ENCODE measurements at places on chromosomes 11 and 22.

GRCh38 chr11:100780470-100780869 lies 93.4 kb downstream of the ARHGAP42 start:
- DNase-seq: no peak

GRCh38 chr22:37559901-37560607 lies at the start of gene CDC42EP1:
Gene CDC42EP1, plus strand, starts transcription at chr22:37560480. Its CDS starts 5,870 bp downstream, at chr22:37566350.
- no peak for DNase-seq

GRCh38 chr11:15594607-15595006 lies 479.9 kb downstream of the INSC start:
- no peak for DNase-seq

DNA sequence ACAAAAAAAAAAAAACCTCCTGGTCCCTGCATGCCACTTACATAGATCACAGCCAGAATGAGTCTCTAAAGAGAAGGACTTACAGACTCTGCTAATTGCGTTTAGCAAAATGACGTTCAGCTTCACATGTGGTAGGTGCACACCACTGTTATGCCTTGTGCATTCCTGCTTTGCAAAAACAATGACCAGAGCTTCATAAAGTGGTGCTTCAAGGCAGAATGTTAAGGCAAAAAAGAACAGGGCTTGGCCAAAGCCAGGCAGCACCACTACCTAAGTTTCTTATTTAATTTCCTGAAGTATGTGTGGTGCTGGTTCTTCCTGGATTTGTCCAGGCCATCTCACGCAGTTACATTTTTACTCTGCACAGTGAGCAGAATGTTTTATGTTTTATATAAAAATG lies 85.2 kb downstream of the GALNT18 start:
- no peak for DNase-seq

GRCh38 chr11:85699957-85700741 lies 14.2 kb upstream of the CCDC89 start:
- DNase-seq: no peak

- DNase-seq: no peak
Measured at GRCh38 chr22:18091916-18092526, 14.2 kb downstream of the PEX26 start.

DNA sequence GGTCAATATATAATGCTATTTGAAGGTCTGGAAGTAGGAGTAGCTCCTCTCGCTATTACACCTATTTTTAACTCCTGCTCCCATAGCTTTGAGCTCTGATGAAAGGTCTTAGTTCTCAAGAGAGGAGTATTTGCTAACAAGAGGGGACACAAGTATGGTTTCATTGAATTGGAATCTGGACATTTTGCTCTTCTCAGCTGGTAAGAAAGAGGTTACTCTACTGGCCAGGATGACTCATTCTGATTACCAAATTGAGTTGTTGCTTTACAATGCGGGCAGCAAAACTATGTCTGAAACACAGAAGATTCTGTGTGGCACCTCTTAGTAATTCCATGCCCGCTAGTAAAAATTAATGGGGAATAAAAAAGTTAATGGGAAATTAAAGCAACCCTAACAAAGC lies 63.6 kb upstream of the EP300 start:
- DNase-seq: no peak

DNA sequence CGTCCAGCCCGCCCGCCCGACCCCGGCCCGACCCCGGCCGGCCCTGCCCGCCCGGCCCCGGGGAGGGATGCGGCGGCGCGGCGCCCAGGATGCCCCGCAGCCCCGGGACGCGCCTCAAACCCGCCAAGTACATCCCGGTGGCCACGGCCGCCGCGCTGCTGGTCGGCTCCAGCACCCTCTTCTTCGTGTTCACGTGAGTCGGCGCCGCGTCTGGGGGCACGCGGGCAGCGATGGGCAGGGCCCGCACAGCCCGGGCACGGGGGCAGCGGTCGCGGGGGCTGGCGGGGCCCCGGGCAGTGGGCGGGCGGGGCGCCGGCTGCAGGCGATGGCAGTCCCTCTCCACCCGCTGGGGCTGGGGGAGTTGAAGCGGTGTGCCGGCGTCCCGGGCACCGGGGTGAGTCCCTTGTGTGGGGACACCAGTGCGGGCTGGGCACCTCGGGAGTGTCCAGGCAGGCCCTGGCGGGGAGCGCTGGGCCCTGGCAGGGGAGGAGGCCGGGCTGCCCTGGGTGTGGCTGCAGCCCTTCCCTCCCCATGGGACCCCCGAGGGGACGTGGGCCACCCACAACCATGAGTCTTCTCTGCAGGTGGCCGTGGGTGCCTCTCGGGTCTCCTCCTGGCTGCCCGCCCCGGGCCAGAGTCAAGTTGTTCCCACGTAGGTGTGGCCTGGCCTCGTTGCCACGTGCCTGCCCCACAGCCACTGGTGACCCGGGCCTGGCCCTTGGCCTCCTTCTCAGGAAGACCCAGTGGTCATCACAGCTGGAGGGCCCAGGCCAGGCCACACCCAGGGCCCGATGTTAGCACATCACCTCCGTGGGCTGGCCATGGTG lies 468 bp downstream of the ZDHHC8 start:
- DNase-seq: no peak

DNA sequence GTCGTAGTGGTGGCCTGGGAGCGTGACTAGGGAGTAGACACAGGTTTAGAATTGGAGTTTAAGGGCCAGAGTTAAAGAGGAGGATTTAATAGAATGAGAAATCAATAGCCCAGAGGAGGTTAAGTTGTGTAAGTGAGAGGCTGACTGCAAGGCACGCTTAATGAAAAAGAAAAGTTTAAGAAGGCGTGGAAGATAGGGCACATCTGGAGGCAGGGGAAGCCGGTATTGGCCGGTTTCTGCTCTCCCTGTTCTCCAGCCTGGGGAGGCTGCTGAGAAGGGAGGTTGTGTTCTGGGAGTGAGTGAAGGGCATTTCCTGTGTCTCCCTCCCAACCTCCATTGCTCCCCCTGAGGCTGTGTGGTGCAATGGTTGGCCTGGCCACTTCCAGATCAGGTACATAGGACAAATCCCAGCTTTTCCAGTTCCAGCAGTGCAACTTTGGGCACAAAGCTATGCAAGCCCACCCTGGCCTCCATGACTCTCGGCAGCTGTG lies 6.3 kb downstream of the GRIK4 start:
- no peak for DNase-seq

GRCh38 chr11:123469089-123469488 lies 39.0 kb downstream of the GRAMD1B start:
- no peak for DNase-seq

DNA sequence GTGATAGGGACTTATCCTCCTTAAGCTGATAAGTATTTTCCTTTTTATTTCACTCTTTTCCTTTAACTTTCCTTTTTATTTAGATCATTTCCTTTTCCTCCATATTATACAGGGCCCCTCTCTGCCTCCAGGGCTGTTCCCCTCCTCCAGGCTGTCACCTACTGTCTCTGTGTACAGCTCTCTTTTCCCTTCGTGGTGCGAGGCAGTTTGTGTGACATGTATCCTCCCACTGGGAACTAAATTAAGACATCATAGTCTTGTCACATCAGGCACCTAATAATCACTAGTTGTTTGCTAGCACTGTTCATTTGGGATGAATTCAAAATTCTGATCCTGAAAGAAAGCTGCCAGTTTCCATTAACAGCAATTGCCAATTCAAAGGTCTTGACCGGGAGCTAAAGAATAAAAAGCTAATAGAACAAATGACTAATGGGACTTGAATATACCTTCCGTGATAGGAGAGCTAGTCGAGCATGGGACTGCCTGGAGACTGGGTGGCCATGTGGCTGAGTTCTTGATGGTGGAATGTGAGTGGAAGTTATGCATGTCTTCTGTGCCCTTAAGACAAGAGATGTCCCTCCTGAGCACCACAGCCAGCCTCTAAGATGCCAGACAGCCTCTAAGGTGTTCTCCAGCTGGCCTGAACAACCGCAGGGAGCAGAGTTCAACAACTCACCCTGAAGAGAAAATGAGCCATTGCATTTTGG lies 77.7 kb upstream of the LRRC55 start:
- no peak for DNase-seq

DNA sequence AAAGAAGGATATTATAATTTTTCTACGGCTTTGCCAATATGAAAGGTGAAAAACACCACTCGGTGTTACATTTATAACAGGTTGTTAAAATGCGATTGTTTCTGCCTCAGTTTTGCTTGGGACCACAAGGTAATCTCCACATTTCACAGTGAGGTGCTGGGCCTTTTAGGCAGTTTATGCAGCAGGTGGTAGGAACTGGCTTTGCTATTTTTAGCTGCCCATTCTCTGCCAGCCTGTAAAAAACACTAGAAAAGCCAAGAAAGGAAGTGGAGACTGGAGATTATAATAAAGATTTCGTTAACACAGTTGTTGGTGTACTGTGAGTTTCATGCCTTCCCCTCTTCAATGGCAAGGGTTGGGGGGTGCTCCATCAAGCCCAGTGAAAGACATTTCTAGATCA lies 8.0 kb upstream of the MRPL16 start:
- DNase-seq: no peak

DNA sequence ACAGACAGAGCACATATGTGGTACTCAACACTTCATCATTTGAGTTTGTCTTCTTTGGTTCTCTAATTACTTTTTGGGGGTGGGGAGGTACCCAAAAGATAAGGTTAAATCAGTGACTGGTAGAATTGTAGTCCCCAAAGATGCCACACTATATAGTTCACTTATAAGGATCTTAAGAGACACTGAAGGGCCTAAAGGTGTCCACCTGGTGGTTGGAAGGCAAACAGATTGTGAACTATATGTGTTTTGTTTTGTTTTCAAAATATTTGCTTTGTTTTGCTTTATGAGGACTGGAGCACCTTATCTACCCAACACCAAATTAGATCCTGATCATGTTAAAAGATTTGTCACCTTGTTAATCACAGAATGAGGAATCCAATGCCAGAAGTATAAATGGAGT lies 136.1 kb downstream of the DCDC1 start:
- no peak for DNase-seq

GRCh38 chr11:18723991-18724390 lies 2.0 kb downstream of the IGSF22 start:
- DNase-seq: no peak

- no peak for DNase-seq
Measured at GRCh38 chr22:28873183-28873963, 10.0 kb upstream of the ZNRF3 start.

DNA sequence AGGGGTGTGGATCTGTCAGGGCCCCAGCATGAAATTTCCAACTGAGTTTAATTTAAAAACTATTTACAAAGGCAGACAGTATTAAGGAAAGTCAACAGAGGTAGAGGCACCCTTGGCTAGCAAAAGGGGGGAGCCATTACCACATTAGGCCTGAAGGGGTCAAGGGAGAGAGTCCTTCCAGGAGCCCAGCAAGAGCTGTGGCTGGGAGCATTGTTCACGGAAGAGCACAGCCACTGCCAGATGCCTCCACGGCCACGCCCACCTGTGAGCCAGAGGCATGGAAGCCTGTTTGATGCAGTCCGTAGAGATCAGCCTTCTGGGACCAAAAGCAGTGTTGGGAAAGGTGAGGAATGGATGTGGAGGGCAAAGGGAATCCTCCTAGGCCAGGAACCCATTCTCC lies 102.6 kb downstream of the GALNT18 start:
- DNase-seq: no peak

- DNase-seq: no peak
Measured at GRCh38 chr11:100011697-100012096, 675.4 kb upstream of the ARHGAP42 start.

- DNase-seq: no peak
Measured at GRCh38 chr11:113193946-113194345, 120.4 kb upstream of the TTC12 start.

GRCh38 chr11:99795999-99796398 lies 775.2 kb downstream of the CNTN5 start:
- DNase-seq: no peak

GRCh38 chr22:31346255-31346732 lies at the start of gene PATZ1:
Gene PATZ1, minus strand, starts transcription at chr22:31346346. Its CDS starts 744 bp downstream, at chr22:31345602.
- DNase-seq: no peak

DNA sequence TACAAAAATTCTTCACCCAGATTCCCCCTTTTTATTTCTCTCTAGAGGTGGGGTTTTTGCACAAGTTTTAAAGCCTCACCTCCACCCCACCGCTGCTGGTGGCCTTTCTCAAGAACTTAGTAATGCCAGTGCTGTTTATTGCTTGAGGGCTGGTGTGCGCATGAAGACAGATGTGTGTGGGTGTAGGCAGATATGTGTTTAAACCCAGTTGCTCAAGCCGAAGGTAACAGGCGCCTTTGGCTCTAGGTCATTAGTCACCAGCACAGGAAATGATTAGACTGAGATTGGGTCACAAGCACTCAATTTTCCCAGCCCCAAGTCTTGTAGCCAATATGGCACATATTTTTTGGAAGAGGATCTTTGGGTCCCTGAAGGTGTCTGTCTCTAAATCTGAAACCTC lies 2.7 kb upstream of the CLMP start:
- DNase-seq: no peak

DNA sequence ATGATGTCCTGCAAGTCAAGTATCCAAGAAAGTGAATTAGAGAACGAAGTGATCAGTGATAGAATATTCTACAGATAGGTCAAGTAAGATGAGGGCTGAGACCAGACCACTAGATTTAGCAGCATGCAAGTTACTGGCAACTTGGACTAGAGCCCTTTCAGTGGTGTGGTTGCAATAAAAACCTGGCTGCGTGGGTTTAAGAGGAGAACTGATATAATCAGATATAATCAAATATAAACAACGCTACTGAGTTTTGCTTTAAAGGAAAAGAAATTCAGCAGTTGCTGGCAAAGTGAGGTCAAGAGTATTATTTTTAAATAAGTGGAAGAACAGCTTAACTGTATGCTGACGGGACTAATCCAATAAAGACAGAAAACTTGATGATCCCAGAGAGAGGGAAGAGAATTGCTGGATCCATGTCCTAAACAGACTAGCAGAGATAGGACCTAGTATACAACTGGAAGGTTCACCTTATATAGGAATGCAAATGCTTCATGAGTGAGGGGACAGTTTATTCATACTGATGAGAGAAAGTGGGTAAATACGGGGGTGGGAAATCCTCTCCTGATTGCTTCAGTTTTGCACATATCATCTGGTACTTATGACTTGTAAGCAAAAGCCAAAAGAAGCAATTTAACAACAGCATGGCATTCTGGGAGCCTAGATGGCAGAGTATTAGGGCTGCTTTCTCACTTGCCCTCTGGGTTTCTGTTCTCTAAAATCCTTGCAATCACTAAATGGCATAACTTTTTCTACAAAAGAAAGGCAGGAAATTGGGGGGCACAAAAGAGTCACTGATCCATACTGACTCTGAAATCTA lies 146.2 kb downstream of the RBFOX2 start:
- no peak for DNase-seq

- no peak for DNase-seq
Measured at GRCh38 chr11:88508759-88509581, 171.4 kb upstream of the CTSC start.

GRCh38 chr11:121265586-121265985 lies 27.0 kb upstream of the SC5D start:
- no peak for DNase-seq
